ENCODE measurements at places on chromosomes 1 and 21. TPM values are rescaled to one million over a fixed set of nuclear protein-coding genes. Genes with fewer than 3 reads are reported as not detected.

DNA sequence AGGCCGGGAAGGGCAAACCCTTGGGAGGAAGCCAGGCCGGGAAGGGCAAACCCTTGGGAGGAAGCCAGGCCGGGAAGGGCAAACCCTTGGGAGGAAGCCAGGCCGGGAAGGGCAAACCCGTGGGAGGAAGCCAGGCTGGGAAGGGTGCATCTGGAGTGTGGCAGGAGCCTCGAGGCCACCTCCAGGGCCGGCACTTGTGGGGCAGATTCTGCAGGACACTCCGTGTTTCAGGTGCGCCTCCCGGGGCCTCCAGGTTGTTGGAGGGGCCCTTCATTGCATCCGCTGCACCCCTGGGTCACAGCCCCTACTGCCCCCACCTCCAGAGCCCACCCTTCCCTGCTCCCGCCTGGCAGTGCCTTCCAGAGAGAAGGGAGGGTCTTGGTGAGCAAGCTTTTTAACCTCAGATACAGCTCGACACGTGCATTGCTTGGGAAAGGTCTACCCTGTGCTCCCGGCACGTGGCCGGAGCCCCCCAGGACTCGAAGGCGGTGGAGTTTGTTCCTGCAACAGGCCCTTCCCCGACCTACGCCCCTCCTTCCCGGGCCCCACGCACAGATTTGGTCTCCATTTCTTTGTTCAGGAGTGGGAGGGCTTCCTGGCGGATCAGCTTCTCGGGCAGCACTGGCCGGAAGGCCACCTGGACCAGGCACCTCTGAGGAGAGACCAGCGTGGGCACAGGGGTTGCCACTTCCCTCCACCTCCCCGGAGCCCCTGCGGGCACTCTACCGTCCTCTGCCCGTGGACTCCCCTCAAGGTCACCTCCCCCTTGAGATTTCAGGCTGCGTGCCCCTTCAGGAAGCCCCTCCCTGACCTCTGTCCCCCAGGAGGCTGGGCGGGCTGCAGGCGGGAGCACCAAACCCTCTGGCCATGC lies 9.4 kb upstream of the TMEM52 start:
- no peak for DNase-seq

DNALI1 gene
- polyA plus RNA-seq: 8.7 TPM

- DNase-seq: no peak
These were observed 536.6 kb upstream of the USP24 start for GRCh38 chr1:55751776-55752175.

DNA sequence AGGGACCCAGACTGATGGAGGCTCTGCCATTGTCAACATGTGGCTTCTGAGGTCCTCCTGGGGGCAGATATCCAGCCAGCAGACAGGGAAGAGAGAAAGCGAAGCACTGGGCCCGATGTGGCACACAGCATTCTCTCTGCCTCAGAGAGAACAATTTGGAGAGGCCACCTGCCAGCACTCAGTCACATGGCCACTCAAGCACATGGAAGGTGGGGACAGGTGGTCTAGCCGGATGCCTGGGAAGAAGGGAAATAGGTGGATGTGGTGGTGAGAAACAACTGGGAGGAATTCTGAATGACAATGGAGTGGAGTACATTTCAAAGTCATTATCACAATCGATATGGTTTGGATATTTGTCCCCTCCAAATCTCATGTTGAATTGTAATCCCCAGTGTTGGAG lies 109.0 kb downstream of the UBE2U start:
- DNase-seq: no peak

CBS gene
- 5.0 TPM for polyA plus RNA-seq

DNA sequence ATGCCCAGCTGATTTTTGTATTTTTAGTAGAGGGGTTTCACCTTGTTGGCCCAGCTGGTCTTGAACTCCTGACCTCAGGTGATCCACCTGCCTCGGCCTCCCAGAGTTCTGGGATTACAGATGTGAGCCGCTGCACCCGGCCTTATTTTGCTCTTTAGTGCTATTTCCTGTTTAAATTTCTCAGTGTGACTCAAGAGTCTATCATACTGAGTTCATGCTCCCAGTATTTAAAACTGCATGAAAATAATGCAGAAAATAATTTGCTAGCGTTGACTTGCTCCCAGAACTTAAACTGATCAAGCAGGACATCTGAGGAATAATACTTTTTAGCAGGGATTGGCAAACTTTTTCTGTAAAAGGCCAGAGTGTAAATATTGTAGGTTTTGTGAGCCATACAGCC lies 86.4 kb upstream of the C1orf21 start:
- no peak for DNase-seq

GRCh38 chr1:201309416-201309815 lies 26.1 kb downstream of the PKP1 start:
- peak; percentile 24 for DNase-seq

- DNase-seq: no peak
These were observed 36.3 kb downstream of the ARID4B start for GRCh38 chr1:235291599-235292091.

DNA sequence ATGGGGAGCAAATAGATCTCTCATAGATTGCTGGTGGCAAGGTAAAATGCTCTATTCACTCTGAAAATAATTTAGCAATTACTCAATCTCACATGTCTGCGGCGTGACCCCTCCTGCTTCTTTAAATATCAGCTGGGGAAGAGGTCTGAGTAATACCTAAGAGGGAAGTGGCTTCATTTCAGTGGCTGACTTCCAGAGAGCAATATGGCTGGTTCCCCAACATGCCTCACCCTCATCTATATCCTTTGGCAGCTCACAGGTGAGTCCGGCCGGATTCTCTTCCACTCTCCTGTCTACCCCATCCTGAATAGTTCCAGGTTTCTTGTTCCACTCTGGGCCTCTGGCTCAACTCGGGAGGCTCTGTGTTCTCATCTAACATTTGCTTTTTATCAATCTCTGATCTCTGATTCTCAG lies at the start of gene SLAMF7:
Gene SLAMF7, plus strand, starts transcription at position 150 of the 414 bp plus-strand sequence. Its CDS starts 55 bp downstream, at position 205.
- no peak for DNase-seq

DNA sequence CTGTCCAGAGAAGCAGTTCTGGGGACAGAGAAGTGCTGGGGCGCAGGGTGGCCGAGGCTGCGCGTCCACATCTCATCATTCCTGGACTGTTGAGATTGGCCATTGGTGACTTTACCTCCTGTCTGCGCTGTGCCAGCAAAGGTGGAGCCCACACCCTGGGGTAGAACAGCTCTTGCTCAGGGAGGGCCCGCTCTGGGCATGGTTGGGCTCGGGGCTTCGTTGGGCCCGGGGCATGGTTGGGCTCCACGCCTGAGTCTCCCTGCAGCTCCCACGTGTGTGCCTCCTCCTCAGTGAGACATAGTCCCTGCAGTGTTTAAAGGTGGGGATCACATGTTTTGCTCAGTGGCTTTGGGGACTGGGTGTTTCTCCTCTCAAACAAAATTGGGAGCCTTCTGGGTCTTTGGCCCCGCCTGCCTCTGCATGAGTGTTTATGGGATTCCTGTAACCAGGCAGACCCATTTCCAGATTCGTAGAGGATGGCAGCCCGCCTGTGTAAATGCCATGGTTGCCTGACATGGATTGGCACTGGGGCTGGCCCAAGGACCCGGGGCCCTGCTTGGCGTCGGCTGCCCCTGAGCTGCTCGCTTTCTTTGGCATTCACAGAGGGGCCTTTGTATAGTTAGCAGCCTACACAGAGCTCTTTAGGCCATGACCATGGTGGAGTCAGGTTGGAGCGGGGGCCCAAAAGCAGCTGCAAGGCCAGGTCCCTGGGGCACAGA lies 104.6 kb downstream of the TLR5 start:
- no peak for DNase-seq
